ENCODE measurements at places on chromosomes 11 and 22.

DNA sequence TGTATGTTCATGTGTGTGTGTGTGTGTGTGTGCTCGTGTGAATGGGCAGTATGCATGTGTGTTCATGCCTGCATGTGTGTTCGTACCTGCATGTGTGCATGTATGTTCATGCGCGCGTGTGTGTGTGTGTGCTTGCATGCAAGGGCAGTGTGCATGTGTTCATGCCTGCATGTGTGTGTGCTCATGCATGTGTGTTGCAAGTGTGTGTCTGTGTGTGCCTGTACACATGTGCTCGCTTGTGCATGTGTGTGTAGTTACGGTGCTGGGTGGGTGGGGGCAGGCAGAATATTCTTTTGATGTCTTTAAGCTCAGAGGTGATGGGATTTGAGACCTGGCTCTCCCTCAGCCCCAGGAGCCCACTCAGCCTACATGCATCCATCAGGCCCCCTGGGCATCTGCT lies 822.1 kb downstream of the BRD1 start:
- peak; percentile 53 for DNase-seq

GRCh38 chr11:123206791-123207434 lies 11.9 kb upstream of the CLMP start:
- no peak for DNase-seq

GRCh38 chr11:120389693-120390584 lies 53.7 kb downstream of the ARHGEF12 start:
- DNase-seq = no peak

DNA sequence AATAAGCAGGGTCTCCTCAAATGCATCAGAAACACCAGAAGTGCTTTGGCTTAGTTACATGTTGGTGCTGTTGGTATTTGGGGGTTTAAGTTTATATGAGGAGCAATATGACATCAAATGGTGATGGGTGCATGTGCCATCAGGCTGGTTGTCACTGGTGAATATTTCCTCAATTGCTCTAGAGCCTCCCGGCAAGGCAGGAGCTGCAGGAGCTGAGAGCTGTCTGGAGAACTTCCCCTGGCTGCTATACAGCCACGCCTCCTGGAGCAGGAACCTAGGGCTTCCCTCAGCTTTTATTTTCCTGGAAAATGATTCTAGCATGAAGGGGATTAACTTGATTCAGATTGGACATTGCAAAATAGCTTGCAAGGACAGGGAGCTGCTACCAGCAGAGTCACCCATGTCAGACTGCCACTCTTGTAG lies 15.8 kb downstream of the IGLL5 start:
- DNase-seq = no peak

DNA sequence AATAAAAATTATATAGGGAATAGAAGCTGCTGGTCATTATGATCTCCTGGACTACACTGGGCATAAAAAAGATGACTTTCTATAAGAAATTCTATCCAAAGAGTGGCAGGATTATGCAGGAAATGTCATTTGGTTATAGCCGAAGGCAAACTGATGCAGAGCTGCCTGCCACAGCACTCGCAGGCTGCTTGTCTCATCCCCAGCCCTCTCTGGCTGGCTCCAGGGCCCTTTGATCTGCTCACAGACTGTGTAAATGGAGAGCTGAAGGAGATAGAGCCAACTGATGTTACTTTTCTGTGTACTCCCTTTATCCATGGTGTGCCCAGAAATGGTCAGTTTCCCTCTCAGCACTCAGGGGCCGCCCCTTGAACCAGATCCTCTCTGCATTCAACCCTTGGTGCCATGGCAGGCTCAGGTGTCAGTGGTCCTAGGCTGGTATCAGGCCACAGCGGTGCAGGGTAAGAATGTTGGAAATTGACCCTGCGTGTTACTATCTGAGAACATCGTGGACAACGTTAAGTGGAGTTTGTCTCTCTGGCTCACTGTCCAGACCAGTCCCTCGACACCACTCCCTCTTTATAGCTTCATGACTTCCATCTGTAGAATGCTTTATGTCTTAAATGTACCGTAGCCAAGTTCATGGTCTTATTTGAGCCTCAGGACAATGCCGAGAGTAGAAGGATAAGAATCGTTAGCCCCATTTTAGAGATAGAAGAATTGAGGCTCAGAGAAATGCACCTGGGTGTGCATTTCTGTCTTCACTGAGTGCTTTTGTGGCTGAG lies 27.8 kb downstream of the TEAD1 start:
- no peak for DNase-seq

- DNase-seq = no peak
Measured at GRCh38 chr11:46234311-46234710, 43.2 kb upstream of the CREB3L1 start.

- DNase-seq = no peak
Measured at GRCh38 chr11:6655790-6656583, at the start of gene DCHS1. TSS of gene DCHS1 (minus strand) at chr11:6655809. CDS start at chr11:6641613, 14,196 bp downstream.

DNA sequence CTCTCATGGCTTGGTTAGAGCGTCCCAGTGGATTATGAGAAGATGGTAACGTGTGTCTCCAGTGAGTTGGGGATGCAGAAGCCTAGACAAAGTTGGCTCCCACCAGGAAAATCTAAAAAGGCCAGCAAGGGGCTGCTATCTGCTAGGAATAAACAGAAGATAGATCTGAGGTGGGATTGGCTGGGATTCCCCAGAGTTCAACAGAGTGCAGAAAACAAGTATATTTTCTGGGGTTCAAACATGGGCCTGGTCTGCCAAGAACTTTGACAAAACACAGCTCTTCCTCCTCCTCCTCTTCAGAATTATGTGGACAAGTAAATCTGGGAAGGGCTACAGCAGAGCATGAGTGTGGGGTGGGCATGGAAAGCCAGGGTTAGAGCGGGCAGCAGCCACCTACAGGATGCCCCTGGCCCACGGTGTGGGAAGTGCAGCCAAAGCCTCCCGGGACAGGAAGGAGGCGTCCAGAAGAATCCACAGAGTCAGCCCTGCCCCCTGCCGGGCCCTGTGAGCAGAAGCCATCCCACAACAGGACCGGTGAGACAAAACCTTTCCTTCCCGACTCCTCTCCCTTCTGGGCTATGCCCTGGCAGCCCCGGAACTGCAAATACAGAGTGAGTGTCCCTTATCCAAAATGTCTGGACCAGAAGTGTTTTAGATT lies 67.1 kb downstream of the CD82 start:
- peak; percentile 75 for DNase-seq

DNA sequence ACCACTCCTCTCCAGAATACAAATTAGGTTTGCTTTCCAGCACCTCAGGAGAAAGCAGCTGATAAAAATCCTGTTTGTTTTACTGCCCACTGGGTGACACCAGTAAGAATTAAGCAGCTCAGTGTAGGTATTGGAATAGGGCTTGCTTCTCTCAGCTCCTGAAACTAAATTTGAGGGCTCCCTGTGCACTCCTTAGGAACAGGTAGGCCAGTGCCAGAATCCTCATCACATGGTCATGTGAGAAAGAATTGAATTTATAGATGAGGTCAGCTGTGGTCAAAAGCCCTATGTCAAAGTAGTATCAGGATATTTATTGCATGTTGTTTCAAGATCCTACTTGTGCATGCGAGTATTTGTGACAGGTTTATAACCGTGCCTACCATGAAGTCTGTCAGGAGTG lies 1.0 kb downstream of the PRSS23 start:
- no peak for DNase-seq

- no peak for DNase-seq
Measured at GRCh38 chr11:44702889-44703288, 23.9 kb upstream of the TSPAN18 start.

- no peak for DNase-seq
Measured at GRCh38 chr11:3123761-3124733, 41.1 kb downstream of the OSBPL5 start.

GRCh38 chr22:49014227-49015201 lies 813.2 kb downstream of the BRD1 start:
- peak; percentile 81 for DNase-seq

GRCh38 chr11:130737866-130738431 lies 178.3 kb downstream of the SNX19 start:
- DNase-seq = no peak

DNA sequence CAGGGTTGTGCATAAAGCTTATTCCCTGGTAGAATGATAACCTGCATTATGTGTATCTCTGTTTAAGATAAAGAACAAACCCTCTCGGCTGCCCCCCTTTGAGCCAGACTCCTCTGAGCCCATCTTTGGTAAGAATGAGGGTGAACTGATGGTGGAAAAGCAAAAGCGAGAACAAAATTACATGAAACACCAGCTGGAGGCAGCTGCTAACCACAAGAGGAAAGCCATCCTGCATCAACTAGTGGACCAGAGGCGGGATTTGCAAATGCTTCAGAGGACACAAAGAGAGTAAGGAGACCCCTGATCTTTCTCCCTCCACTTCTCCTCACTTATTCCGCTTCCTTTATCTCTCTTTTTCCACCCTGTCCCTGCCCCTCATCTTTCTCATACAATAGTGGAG lies 40.3 kb downstream of the CCDC81 start:
- no peak for DNase-seq

DNA sequence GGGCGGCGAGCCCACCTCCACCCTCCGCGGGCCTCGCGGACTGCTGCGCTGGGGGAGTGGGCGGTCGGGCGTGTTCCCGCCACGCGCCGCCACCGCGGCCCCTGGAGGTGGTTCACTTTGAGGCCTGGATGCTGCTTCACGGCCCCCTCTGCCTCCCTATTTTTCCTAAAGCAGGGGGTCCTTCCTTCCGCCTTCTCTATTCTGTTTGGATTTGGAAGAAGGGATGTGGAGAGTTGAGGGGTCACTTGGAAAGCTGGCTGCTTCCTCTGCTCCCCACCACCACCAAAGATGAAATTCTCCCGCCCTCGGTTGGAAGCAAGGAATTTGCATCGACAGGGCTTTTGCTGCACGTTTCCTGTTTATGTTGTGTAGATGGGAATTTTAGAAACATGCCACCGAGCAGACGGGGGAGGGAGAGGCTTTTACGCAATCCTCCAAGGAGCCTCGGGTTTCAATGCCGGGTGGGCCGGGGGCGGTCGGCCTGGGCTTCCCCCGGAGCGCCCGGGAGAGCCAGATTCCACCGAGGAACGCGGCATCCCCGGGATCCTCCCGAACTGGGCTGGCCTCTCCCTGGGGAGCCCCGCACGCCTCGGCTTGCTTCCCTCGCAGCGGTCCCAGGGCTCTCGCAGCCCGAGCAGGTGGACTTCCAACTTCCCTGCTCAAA lies 403 bp upstream of the SBF2 start:
- peak; percentile 87 for DNase-seq

DNA sequence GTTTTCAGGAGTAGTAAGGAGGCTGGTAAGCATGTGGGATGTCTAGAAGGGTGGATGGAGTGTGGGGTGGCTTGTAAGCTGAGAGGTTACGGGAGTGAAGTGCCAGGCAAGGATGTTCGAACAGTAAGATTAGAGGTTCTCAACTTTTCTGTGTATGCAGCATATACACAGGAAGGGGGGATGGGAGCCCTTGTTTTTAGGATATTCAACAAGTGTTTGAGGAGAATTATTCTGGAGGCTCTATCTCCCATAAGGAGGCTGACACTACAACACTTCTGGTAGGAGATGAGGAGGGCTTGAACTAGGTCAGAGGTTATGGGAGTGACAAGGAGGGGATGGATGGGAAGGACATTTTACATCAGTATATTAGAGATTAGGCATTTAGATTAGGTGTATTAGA lies 109.5 kb downstream of the TEAD1 start:
- DNase-seq = no peak

DNA sequence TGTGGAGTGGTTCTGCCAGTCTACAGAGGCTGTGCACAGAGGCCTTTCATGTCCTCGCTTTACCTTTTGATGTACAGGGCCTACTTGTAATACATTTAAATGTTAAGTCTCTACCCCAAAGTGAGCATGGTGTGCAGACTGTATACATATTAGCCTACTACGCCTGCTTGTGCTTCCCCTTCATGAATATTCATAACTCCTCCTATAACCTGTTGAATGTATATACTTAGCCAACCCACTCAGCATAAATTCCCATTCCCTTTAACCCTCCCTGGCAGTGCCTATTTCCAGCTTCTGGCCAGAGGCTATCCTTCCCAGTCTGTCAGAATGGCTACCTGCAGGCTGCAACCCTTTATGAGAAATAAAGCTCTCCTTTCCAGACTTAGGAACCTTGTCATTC lies 116.1 kb downstream of the WNT11 start:
- no peak for DNase-seq

DNA sequence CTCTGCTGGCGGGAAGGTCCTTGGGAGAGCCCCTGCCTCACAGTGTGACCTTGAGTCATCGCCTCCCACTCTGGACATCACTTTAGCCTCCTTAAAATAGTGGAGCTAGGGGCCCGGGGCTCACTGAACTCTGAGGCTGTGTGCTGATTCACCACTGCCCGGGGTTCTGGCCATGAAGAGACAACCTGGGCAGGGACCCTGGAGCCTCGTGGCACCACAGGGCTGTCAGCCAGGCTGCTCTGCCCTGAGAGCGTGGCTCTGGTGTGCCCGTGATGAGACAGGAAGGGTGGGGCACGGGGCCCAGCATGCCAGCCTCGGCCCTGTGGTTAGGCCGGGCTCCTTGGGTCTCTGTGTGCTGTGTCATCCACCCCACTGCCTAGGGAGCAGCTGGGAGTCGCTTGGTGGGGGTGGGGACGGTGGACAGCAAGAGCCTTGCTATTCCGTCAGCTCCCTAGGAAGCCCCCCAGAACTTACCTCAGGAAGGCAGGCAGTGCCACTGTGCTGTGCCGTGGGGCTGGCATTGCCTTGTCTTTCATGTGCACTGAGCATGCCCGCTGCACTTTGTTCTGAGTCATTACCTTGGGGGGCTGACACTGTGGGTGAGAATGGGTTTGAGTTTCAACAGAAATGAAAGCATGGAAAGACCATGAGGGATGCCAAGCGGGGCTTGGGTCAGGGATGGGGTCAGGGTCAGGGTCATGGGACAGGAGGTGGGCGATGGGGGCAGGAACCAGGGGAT lies 31.7 kb downstream of the TPCN2 start:
- DNase-seq = peak; percentile 89

DNA sequence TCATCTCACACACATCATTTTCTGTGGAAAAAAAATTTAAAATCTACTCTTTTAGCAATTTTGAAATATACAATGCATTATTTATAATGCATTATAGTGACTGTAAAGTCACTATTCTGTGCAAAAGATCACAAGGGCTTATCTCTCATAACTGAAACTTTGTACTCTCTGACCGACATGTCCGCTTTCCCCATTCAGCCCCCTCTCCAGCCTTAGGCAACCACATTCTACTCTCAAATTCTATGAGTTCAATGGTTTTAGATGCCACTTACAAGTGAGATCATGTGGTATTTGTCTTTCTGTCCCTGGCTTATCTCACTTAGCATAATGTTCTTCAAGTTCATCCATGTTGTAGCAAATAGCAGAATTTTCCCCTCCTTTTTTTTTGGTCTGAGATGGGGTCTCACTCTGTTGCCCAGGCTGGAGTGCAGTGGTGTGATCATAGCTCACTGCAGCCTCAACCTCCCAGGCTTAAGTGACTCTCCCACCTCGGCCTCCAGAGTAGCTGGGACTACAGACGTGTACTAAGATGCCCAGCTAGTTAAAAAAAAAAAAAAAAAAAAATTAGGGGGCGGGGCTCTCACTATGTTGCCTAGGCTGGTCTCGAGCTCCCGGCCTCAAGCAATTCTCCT lies 44.5 kb downstream of the SYN3 start:
- peak; percentile 5 for DNase-seq

- DNase-seq = no peak
Measured at GRCh38 chr11:1456596-1457325, 29.8 kb downstream of the MOB2 start.

All from osteocyte (in vitro differentiated cells).